SJSA1 (cell line): ENCODE measurements at places on chromosomes 11 and 22. TPM values are rescaled to one million over a fixed set of nuclear protein-coding genes. Genes with fewer than 3 reads are reported as not detected.

Gene PARVG
- not detected in 2 replicates for total RNA-seq

Gene DBX1
- total RNA-seq = not detected in 2 replicates

Gene TAGLN
- total RNA-seq = 655 and 717 TPM in 2 replicates

Gene MIOX
- total RNA-seq = not detected in 2 replicates

- DNase-seq = no peak
- no peaks in the 10 kb centered on the region for H3K27me3 ChIP-seq
- no peak overlapping the region for H3K27ac ChIP-seq
- no peaks in the 10 kb centered on the region for H3K36me3 ChIP-seq
- H3K4me3 ChIP-seq = no peak overlapping the region
Observed at GRCh38 chr11:77159219-77159936, 31.3 kb downstream of the MYO7A start.

- no peak for DNase-seq
- peaks cover 41% of the 10 kb centered on the region for H3K4me1 ChIP-seq
- H3K36me3 ChIP-seq = peaks cover 3% of the 10 kb centered on the region; the same call in 1 of the 2 replicates
- H3K27ac ChIP-seq = peak overlapping the region; percentile 54
- no peaks in the 10 kb centered on the region for H3K27me3 ChIP-seq
Observed at GRCh38 chr11:69310934-69311766, 17.2 kb downstream of the MYEOV start.

DNA sequence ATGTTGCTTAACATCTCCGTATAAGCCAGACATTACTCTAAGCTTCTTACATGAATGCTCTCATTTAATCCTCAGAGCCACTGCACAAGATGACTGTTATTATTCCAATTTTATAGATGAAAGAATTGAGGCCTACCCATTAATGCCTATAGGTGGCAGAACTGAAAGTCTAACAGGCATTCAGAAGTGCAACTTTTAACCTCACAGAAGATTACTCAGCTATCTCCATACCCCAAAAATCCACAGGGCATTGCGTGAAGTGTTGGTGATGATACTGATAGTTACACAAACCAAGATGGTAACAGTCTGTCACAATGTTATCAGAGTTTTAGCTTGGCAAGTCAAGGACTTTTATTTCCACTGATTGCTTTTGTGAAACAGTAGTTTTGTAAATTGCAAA, 130.5 kb downstream of the ARHGAP42 start:
- H3K4me1 ChIP-seq = no peaks in the 10 kb centered on the region
- no peak for DNase-seq
- H3K4me3 ChIP-seq = no peak overlapping the region
- no peak overlapping the region for H3K27ac ChIP-seq
- H3K36me3 ChIP-seq = no peaks in the 10 kb centered on the region

DNA sequence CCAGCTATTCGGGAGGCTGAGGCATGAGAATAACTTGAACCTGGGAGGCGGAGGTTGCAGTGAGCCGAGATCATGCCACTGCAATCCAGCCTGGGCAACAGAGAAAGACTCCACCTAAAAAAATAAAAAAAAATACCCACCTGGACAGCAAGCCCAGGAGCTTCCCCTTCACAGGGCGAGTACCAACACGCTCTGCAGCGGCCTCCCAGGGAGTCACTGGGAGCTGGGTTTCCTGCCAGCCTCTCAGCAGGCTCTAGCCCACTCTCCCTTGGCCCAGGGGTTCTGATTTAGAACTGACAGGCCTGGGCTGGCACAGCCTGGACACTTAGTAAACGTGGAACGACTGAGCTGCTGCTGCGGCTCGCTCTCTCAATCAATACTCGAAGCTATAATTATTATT, 2.0 kb upstream of the CABP7 start:
- no peak for DNase-seq
- H3K27me3 ChIP-seq = peaks cover 38% of the 10 kb centered on the region
- no peak overlapping the region for H3K4me3 ChIP-seq
- H3K4me1 ChIP-seq = peaks cover 12% of the 10 kb centered on the region

DNA sequence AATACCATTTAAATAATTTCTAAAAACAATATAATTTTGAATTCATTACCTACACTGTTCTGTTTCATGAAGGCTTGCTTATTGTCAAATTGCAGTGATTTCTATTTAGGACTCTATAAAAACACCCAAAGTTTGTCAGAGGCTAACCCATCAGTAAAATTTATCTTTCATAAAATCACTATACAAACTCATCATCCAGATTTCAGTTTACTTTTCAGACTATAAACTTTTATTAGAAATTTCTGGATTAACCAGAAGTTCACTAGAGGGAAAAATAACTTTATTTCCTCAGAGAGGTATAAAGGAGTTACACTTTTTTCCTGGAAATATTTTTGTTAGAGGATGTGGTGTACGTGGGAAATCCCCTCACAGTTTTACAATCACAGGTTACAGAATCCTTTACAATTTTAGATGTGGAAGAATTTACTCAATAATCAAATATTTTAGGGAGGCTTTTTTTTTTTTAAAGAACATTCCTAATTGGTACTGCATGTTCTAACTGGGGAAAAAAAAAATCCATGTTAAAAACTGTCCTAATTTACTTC, 176.7 kb downstream of the SWAP70 start:
- H3K4me3 ChIP-seq = no peak overlapping the region
- no peak overlapping the region for H3K27ac ChIP-seq
- H3K27me3 ChIP-seq = no peaks in the 10 kb centered on the region

GRCh38 chr22:24440718-24441405, 13.5 kb downstream of the ADORA2A start:
- no peaks in the 10 kb centered on the region for H3K36me3 ChIP-seq
- no peaks in the 10 kb centered on the region for H3K27me3 ChIP-seq
- H3K27ac ChIP-seq = no peak overlapping the region
- no peak overlapping the region for H3K4me3 ChIP-seq
- H3K4me1 ChIP-seq = peaks cover 9% of the 10 kb centered on the region
- no peak for DNase-seq

- H3K4me1 ChIP-seq = peaks cover 5% of the 10 kb centered on the region
- no peak overlapping the region for H3K27ac ChIP-seq
- DNase-seq = no peak
- H3K4me3 ChIP-seq = no peak overlapping the region
Observed at GRCh38 chr22:47842119-47842518, 1079.7 kb downstream of the TBC1D22A start.

- H3K36me3 ChIP-seq = no peaks in the 10 kb centered on the region
- no peak overlapping the region for H3K27ac ChIP-seq
- H3K4me1 ChIP-seq = no peaks in the 10 kb centered on the region
- peak; percentile 1 for DNase-seq
- H3K27me3 ChIP-seq = peaks cover 2% of the 10 kb centered on the region; the same call in 1 of the 2 replicates
- H3K4me3 ChIP-seq = peak overlapping the region; percentile 24
Observed at GRCh38 chr11:125165111-125165842, 726 bp downstream of the PKNOX2 start.

DNA sequence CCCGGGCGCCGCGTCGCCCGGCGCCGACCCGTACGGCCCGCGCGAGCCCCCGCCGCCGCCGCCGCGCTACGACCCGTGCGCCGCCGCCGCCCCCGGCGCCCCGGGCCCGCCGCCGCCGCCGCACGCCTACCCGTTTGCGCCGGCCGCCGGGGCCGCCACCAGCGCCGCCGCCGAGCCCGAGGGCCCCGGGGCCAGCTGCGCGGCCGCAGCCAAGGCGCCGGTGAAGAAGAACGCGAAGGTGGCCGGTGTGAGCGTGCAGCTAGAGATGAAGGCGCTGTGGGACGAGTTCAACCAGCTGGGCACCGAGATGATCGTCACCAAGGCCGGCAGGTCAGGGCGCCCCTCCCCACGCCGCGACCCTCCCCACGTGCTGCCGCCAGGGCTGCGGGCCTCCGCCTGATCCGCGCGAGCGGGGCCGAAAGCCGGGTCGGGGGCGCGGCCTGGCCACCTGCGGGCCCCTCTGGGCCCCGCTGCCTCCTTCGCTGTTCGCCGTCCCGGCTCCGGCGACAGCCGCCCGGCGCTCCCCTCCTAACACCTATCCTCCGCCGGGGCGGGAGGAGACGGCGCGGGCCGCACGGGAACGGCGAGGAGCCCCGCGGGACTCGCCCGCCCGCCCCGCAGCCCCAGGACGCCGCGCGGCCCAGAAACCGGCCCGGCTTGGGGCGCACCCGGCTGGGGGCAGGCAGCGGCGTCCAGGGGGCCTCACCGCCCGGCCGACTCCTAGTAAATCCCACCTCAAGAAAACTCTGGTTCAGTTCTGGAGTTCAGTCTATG, 560 bp downstream of the TBX1 start:
- no peak for DNase-seq
- peaks cover 5% of the 10 kb centered on the region; the same call in 1 of the 2 replicates for H3K4me1 ChIP-seq
- H3K27ac ChIP-seq = no peak overlapping the region
- no peaks in the 10 kb centered on the region for H3K36me3 ChIP-seq

DNA sequence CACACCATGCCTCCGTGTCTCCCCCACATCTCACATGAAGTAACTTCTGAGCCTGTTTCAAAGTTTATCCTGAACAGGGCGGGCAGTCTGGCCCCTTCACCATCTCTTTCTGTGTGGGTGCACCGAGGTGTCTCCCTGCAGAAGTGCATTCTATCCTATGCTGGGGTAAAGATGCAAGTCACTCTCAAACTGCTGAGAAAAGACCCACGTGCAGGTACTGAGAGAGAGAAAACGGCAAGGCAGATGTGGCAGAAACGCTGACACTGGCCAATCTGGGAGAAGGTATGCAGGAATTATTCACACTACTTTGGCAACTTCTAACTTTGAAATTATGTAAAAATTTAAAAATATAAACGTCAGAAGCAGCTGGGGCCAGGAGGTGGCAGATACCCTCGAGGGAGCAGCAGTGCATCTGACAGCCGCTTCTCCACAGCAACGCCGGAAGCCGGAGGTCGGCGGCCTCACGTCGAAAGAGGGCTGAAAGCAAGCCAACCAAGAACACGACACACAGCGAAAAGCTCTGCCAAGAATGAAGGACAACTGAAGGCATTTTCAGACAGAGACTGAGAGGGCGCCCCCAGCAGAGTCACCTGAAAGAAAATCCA, 34.2 kb upstream of the MOB2 start:
- DNase-seq = no peak
- H3K36me3 ChIP-seq = no peaks in the 10 kb centered on the region
- H3K27me3 ChIP-seq = no peaks in the 10 kb centered on the region
- H3K27ac ChIP-seq = no peak overlapping the region
- no peak overlapping the region for H3K4me3 ChIP-seq

DNA sequence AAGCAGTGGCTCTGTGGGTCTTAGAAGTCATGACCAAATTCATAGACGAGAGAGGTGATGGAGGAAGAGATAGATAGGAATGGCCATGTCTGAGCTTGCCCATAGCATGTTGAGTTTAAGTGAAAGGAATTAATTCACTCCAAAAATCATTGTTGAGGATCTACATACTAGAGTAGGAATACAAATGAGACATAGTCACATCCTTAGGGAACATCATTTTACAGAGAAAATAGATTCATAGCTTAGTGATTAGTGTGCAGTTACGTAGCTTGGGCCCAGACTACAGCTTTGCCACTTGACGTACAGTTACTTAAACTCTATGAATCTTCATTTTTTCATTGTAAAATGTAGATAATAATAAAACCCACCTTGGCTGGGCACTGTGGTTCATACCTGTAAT, 21.4 kb upstream of the BMAL1 start:
- H3K36me3 ChIP-seq = no peaks in the 10 kb centered on the region
- H3K27me3 ChIP-seq = no peaks in the 10 kb centered on the region
- peaks cover 21% of the 10 kb centered on the region for H3K4me1 ChIP-seq
- no peak overlapping the region for H3K4me3 ChIP-seq
- no peak for DNase-seq

DNA sequence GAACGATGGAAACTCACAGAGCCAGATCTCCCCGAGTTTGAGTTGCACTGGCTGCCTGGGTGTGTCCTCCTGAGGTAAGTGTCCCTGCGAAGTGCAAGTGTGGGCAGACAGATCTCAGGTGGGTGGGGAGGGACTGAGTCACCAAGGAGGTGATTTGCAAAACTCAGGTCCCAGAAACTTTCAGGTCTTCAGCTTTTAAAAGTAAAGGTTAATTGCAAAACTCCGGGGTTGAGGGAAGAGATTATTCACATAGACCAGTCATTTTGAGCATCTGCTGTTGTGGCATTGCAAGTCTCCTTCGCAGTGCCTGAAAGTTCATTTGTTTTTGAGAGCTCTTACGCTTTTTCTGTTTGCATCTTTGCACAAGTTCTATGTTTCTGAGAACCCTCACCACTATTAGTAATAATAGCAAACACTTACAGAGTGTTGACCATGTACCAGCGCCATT, 7.1 kb downstream of the CD44 start:
- H3K36me3 ChIP-seq = peaks cover 76% of the 10 kb centered on the region
- DNase-seq = no peak
- H3K4me3 ChIP-seq = no peak overlapping the region
- H3K4me1 ChIP-seq = peaks cover 64% of the 10 kb centered on the region
- no peaks in the 10 kb centered on the region for H3K27me3 ChIP-seq
- no peak overlapping the region for H3K27ac ChIP-seq

DNA sequence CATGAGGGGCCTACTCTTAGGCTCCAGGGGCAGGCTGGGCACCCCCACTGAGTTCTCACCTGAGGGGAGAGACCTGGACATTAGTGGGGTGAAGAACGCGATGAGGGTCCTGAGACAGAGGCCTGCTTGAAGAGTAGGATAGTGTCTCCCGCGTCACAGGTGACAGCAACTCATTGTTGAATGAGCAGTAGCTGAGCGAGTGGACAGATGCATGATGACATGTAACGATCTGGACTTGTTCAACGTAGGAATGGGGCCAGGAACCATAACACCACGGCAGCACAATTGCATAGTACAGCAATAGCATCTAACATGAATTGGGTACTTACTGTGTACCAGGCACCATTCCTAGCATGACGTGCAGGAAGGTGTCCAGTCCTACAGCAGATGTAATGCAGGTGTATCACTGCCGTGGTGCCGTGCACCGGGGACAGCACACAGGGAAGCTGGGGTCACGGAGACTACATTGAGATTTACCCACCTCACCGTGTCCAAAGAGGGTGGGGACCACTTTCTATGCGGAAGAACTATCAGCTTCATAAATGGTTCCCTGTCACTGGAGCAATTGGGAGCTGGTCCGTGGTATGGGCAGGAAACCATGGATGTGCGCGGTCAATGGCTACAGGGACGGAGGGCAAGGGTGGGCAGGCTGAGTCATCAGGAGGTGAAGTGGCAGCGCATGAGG, 1019.1 kb downstream of the TBC1D22A start:
- DNase-seq = no peak
- no peaks in the 10 kb centered on the region for H3K4me1 ChIP-seq
- no peaks in the 10 kb centered on the region for H3K36me3 ChIP-seq
- H3K4me3 ChIP-seq = no peak overlapping the region
- H3K27me3 ChIP-seq = no peaks in the 10 kb centered on the region
- no peak overlapping the region for H3K27ac ChIP-seq

DNA sequence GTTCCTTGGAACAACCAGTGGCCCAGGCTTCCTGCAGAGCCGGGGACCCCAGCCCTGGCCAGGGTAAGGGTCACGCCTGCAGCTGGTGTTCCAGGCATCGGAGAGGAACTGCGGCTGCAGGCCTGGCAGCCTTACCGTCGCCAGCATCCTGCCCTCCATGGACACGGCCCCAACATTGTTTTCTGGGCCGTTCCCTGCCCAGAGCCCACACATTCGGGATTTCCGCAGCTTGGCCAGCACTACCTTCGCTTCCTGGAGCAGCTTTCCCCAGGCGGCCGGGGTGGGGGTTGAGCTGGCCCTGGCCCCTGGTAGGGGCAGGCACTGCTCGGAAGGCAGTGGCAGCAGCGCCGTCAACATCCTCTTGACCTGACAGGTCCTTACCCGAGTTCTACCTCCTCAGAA, 17.7 kb downstream of the TXN2 start:
- no peaks in the 10 kb centered on the region for H3K27me3 ChIP-seq
- H3K4me3 ChIP-seq = no peak overlapping the region
- H3K36me3 ChIP-seq = peaks cover 12% of the 10 kb centered on the region
- H3K4me1 ChIP-seq = peaks cover 61% of the 10 kb centered on the region

- no peak overlapping the region for H3K4me3 ChIP-seq
- H3K27ac ChIP-seq = no peak overlapping the region
- H3K4me1 ChIP-seq = no peaks in the 10 kb centered on the region
Observed at GRCh38 chr11:112625814-112626213, 335.4 kb upstream of the NCAM1 start.
